Non-pigmented ciliary epithelial cell (primary cell): ENCODE measurements at places on chromosomes 3 and 15.
A peak's percentile ranks its signal among the peaks of the same experiment; 100 is the strongest.

DNA sequence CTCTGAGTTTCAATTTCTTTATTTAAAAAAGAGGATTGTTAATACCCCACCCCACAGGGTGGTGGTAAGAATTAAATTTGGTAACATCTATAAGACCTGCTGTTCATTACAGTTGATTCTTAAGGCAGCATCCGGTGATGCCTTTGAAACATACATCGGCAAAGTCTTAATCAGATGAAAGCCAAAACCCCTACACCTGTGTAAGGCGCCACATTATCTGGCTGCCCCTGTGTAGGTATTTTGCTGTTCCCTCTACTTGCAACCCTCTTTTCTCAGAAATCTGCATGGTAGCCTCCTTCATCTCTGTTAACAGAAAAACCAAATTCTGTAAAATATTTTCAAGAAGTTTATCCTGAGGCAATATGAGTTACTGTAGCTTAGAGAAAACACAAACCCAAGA, 90.0 kb downstream of the ST6GAL1 start:
- no peak for DNase-seq

DNA sequence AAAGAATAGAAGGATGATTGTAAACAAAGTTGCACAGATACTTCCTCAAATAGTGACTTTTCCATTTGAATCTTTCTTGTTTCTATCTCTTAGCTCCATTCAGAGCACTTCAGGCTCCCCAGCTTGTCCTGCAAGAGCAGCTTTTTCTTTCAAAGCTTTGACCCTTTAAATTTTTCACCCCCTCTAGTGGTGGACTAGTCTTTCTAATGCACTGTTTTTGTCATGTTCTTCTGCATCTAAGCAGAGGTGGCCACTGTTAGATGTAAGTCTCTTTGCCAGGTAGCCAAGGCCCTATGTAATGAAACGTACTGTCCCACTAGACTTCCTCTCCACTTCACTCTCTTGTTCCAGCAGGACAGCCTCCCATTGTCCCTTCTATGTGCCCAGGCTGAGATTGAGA, 74.0 kb upstream of the MANF start:
- no peak for DNase-seq

DNA sequence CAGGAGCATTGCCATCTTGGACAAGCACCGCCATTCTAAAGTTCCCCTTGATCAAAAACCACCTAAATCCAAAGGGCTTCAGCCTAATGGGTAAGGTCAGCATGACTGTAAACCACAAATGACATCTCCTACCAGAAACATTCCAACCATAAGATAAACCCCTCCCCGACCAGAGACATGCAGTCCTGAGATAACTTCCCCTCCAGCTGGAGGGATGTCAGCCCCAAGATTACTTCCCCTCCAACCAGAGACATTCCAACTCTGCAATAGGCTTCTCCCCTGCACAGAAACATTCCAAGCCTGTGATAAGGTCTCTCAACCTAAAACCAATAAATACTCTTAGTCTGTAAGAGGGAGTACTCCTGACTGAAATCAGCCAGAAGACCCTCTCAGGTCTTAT, 62.7 kb upstream of the DNAJC19 start:
- DNase-seq: peak; percentile 19

GRCh38 chr3:185549122-185549521, 3.3 kb downstream of the LIPH start:
- DNase-seq: peak; percentile 95

- no peak for DNase-seq
Observed at GRCh38 chr15:90191344-90191687, 9.8 kb upstream of the SEMA4B start.

DNA sequence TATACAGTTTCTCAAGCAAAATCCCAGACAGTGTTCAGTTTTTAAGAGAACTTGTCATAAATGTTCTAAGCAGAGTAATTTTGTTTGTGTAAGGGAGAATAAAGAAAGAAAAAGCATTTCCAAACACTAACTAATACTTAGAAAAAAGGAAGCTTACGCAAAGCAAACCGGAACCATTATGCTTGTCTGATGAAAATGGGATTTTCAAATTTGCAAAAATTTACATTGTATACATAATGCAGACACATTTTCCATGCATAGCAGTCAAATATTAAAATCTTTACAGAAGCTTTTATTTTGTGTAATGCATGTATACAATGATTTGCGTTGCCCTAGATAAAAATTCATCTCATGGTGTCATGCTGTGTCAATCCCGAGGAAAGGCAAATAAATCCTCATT, 229.0 kb downstream of the SLC9A9 start:
- no peak for DNase-seq

DNA sequence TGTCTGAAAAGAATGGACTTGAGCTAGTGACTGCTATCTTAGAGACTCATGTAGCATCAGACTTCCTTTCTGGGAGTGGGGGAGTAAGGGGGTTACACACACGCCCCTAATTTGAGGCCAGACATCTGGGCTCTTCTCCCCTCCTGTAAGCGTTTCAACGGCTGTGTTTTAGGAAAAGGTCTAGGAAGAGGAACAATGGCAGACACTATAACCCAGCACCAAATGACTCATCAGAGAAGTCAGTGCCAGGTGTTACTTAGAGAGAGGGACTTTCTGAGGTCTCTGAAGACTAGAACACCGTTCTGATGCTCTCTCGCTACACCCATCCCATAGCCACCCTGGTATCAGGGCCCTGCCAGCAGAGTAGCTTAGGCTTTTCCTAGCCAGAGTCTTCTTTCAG, 65.5 kb downstream of the SSUH2 start:
- DNase-seq: no peak

GRCh38 chr3:43856351-43856750, 165.6 kb downstream of the ABHD5 start:
- no peak for DNase-seq

- DNase-seq: no peak
Observed at GRCh38 chr3:115502128-115502527, 121.2 kb upstream of the GAP43 start.

- DNase-seq: peak; percentile 63
Observed at GRCh38 chr3:159964166-159964973, 24.3 kb upstream of the IL12A start.
